ENCODE measurements at places on chromosomes 5 and 9. TPM values are rescaled to one million over a fixed set of nuclear protein-coding genes. Genes with fewer than 3 reads are reported as not detected.

GRCh38 chr9:104082168-104082567 is 11.9 kb upstream of the SMC2 start:
- no peaks in the 10 kb centered on the region for H3K4me1 ChIP-seq
- no peak overlapping the region for H3K4me3 ChIP-seq
- H3K27ac ChIP-seq = no peak overlapping the region
- no peak for DNase-seq

RETREG1 gene
- total RNA-seq = 50.9 TPM

SLC6A7 gene
- not detected for total RNA-seq

- DNase-seq = no peak
- H3K27ac ChIP-seq = no peak overlapping the region
- peaks cover 3% of the 10 kb centered on the region for H3K27me3 ChIP-seq
- peaks cover 4% of the 10 kb centered on the region for H3K4me1 ChIP-seq
These were observed 36.0 kb upstream of the CLPTM1L start for GRCh38 chr5:1380910-1381309.

PLAC8L1 gene
- 1.0 TPM for total RNA-seq

GRCh38 chr5:179455320-179455719 is 95.0 kb upstream of the RUFY1 start:
- no peaks in the 10 kb centered on the region for H3K27me3 ChIP-seq
- DNase-seq = no peak
- no peak overlapping the region for H3K27ac ChIP-seq
- H3K4me3 ChIP-seq = no peak overlapping the region
- H3K4me1 ChIP-seq = no peaks in the 10 kb centered on the region

DNA sequence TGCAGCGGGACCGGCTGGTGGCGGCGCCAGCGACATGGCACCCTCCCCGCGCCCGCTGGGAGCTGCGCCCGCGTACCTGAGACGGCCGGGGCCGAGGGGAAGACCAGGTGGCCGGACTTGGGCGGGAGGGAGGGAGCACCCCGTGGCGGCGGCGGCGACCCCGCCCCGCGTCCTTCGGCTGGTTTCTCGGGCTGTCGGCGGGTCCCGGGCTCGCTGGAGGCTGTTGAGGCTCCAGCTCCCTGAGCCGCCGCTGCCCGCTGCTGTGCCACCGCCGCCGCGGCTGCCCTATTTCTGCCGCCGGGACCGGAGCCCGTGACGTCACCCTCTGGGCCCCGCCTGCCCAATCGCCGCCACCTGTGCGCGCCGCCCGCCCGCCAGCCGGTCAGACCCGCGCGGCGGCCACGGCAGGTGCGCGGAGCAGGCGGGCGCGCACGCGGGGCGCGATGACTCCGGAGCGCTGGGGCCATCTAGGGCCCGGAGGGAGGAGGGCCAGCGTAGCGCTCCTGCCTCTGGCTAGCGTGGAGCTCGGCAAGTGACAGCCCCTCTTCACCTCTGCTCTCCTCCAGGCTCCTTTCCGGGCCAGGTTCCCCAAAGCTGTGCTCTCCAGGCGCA is at the start of gene FSTL4:
FSTL4 (minus strand) TSS at position 293 of the 612 bp plus-strand sequence.
- H3K36me3 ChIP-seq = no peaks in the 10 kb centered on the region
- H3K27me3 ChIP-seq = peaks cover 64% of the 10 kb centered on the region
- no peak within 1 kb of the TSS for H3K27ac ChIP-seq
- H3K4me3 ChIP-seq = peak within 1 kb of the TSS; percentile 60

INSL6 gene
- total RNA-seq = not detected

ANKRD33B gene
- total RNA-seq = 4.4 TPM

DNA sequence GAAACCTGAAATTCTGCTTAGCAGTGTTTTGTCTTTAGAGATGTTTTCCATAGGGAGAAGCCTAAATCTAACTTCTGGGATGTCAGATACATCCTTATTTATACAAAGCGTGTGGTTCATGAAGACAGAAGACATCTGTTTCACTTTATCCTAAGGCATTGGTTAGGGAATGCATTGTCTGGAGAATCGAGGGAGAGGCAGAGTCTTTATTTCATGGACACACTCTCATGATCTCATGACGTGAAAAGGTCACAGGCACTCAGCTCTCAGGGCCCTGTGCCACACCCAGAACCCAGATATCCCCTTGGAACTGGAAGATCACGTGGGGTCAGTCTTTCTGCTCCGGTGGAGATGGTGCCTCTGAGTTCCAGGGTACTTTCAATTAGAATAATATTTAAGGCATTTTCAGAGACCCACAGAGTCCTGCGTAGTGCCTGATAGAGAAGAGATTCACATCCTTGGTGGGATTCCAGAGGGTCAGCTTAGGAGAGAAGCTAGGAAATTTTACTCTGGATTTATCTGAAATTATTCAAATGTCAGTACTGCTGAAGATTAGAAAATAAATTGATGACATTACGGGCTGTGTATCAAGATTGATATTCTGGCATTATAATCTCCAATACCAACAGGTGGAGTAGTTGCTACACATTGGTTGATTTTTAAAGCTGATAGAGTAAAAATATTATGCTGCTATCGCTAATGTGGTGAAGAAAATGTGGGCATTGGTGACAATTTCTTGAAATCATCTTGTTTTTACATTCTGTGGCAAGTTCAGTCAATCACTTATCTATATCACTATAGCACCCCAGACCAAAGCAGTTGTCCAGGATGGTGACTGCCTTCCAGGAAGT is 378.3 kb downstream of the MTRR start:
- H3K27me3 ChIP-seq = no peaks in the 10 kb centered on the region
- H3K36me3 ChIP-seq = no peaks in the 10 kb centered on the region
- no peak for DNase-seq

FOXD4L4 gene
- total RNA-seq = 0.55 TPM

GRCh38 chr9:84226126-84226525 is 114.4 kb downstream of the SLC28A3 start:
- no peak for DNase-seq
- H3K27ac ChIP-seq = no peak overlapping the region
- H3K27me3 ChIP-seq = peaks cover 13% of the 10 kb centered on the region
- no peak overlapping the region for H3K4me3 ChIP-seq
- H3K4me1 ChIP-seq = peaks cover 3% of the 10 kb centered on the region

DNA sequence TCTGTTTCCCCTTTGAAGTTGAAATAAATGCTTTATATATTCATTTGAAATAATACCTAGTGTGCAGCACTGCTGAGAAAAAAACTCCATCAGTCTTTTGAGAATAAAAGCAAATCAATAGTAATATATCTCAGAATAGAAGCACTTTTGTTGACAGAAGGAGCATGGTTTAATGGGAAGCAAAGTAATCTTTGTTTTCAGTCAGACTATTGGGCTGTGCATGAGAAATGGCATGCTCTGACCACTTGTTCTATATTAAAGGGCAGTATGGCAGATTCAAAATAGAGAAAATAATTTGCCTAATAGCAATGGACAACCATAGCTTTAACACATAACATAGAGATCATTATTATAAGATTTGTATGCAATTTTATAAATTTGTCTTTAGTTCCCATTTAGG is 12.4 kb downstream of the CDH10 start:
- H3K27ac ChIP-seq = no peak overlapping the region
- H3K27me3 ChIP-seq = no peaks in the 10 kb centered on the region
- no peaks in the 10 kb centered on the region for H3K4me1 ChIP-seq
- DNase-seq = no peak
- H3K36me3 ChIP-seq = no peaks in the 10 kb centered on the region
- H3K4me3 ChIP-seq = no peak overlapping the region

GRCh38 chr5:164027738-164028137 is 522.3 kb downstream of the MAT2B start:
- DNase-seq = no peak
- H3K4me1 ChIP-seq = no peaks in the 10 kb centered on the region
- H3K4me3 ChIP-seq = no peak overlapping the region
- H3K36me3 ChIP-seq = no peaks in the 10 kb centered on the region

DNA sequence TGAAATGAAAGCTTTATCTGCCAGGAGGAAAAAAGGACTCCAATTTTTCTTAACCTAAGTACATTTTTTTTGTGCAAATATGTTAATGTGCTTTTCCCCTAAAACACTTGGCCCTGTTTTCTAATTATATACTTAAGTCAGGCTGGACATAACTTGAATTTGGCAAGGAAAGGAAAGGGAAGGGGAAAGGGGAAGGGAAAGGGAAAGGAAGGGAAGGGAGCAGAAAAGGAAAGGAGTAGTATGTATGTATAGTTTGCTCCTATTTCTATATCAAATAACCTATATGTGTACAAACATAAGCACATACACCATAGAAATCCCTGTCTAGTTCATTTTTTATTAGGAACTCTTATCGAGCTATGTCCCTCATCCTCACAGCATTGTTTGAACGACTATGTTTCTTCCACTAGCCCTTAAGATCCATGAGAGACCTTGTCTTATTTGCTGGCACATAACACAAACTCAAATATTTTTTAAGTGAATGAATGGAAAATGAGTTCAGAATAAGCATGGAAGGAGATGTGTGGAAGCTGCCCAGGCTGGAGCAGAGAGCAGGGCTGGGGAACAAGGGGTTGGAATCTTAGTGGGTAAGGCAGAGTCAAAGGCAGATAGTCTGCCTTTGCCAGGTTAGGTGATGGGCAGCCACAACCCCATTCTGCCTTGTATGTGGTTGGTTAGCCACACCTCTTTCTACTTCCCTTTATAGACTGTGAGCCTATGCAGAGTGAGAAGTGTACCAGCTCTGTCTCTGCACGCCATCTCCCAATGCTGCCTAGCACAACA is 70.0 kb downstream of the KLHL3 start:
- peaks cover 27% of the 10 kb centered on the region for H3K4me1 ChIP-seq
- peak overlapping the region; percentile 47 for H3K4me3 ChIP-seq
- peak overlapping the region; percentile 71 for H3K27ac ChIP-seq
- peaks cover 5% of the 10 kb centered on the region for H3K36me3 ChIP-seq
- DNase-seq = peak; percentile 47

GRCh38 chr5:142433526-142434321 is 108.9 kb upstream of the SPRY4 start:
- H3K27ac ChIP-seq = peak overlapping the region; percentile 90
- DNase-seq = no peak
- peaks cover 32% of the 10 kb centered on the region for H3K4me1 ChIP-seq

DNA sequence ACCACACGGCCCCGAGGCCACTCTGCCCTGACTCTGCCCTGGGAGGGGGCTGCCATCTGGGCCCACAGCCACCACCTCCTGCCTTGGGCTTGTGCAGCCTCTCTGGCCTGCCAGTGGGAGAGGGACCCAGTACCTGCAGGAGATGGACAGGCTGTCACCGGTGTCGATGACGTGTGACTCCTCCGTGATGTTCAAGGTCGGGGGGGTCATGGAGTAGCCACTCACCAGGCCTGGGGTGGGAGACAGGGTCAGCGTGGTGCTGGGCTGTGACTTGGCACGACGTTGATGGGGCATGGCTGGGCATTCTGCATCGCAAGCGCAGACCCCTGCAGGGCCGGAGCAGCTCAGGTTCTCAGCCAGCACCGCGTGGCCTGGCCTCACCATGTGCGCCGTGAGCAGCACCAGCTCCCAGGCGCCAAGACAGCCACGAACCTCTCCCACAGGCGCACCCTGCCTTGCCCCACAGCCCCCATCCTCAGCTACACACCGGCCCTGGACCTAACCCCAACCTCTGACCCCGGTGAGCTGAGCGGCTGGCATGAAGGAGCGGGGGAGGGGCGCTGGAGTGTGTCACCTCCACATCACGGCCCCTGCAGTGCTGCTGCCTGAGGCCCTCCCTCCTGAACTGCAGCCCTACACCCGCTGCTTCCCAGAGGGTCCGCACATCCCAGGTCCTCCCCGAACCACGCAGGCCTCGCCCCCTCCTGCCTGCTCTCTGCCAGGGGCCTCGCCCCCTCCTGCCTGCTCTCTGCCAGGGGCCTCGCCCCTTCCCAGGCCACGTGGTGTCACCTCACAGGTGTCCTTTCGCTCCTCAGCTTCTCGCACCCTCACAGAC is 17.6 kb downstream of the FLT4 start:
- no peak overlapping the region for H3K4me3 ChIP-seq
- H3K27me3 ChIP-seq = no peaks in the 10 kb centered on the region
- H3K27ac ChIP-seq = no peak overlapping the region
- no peaks in the 10 kb centered on the region for H3K4me1 ChIP-seq
- H3K36me3 ChIP-seq = no peaks in the 10 kb centered on the region
- no peak for DNase-seq

ADAMTS2 gene
- not detected for total RNA-seq

HAVCR2 gene
- 73.8 TPM for total RNA-seq

- no peak overlapping the region for H3K4me3 ChIP-seq
- H3K4me1 ChIP-seq = peaks cover 5% of the 10 kb centered on the region
- no peak for DNase-seq
- H3K36me3 ChIP-seq = peaks cover 45% of the 10 kb centered on the region
- H3K27ac ChIP-seq = no peak overlapping the region
- H3K27me3 ChIP-seq = no peaks in the 10 kb centered on the region
These were observed 14.2 kb downstream of the SLC12A2 start for GRCh38 chr5:128097781-128098180.

ACTBL2 gene
- total RNA-seq = not detected

DNA sequence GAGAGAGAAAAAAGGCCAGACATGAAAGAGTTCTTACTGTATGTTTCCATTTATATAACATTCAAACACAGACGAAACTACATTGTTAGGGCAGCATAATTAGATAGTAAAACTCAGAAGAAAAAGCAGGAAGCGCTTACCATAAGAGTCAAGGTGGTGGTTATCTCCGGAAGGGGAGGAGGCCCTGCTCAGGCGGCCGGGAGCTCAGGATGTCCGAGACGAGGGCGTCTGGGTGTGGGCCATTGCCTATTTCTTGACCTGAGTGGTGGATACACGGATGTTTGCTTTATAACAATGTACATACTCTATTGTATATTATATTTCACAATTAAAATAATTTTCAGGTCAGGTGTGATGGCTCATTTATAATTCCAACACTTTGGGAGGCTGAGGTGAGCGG is 80.9 kb upstream of the COL5A1 start:
- no peaks in the 10 kb centered on the region for H3K36me3 ChIP-seq
- H3K4me3 ChIP-seq = peak overlapping the region; percentile 1
- H3K27me3 ChIP-seq = peaks cover 2% of the 10 kb centered on the region
- no peak for DNase-seq

GRCh38 chr9:121194730-121195129 is 6.9 kb downstream of the RAB14 start:
- no peak for DNase-seq
- H3K27me3 ChIP-seq = no peaks in the 10 kb centered on the region
- no peak overlapping the region for H3K4me3 ChIP-seq
- H3K27ac ChIP-seq = no peak overlapping the region
- H3K36me3 ChIP-seq = peaks cover 10% of the 10 kb centered on the region

DNA sequence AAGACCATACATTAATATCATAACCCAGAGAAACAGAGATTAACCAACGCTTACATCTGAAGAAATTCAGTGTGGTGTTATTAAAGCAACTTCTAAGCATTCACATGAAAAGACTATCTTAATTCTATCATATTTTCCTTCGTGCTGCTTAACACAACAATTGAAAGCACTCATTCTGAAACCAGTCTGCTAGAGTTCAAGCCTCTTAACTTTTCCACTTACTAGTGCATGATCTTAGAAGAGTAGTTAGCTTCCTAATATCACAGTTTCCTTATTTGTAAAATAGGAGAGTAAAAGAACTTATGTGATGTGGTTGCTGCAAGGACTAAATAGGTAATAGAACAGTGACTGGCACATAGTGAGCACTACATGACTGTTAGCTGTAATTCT is 379.3 kb downstream of the TRIM36 start:
- H3K4me1 ChIP-seq = no peaks in the 10 kb centered on the region
- no peak for DNase-seq
- H3K27ac ChIP-seq = no peak overlapping the region

POLR1E gene
- total RNA-seq = 33.0 TPM

GGTA1 gene
- not detected for total RNA-seq

GRCh38 chr9:97283768-97284167 is 23.7 kb upstream of the CCDC180 start:
- H3K4me3 ChIP-seq = no peak overlapping the region
- peaks cover 4% of the 10 kb centered on the region for H3K4me1 ChIP-seq
- H3K27me3 ChIP-seq = no peaks in the 10 kb centered on the region
- H3K27ac ChIP-seq = no peak overlapping the region

SH2D3C gene
- total RNA-seq = 64.6 TPM

GABRB2 gene
- not detected for total RNA-seq

All from activated naive CD8-positive, alpha-beta T cell treated with anti-CD3 and anti-CD28 coated beads, Interleukin-2, amount 10 ng/mL, durations not matched to agents 7 days and 5 days (primary cell).